ENCODE measurements at places on chromosomes 5 and 9.
A peak's percentile ranks its signal among the peaks of the same experiment; 100 is the strongest.

- no peak for DNase-seq
Observed at GRCh38 chr5:5613261-5613990, 190.9 kb downstream of the ICE1 start.

GRCh38 chr5:150218693-150219035 is 28.8 kb downstream of the SLC6A7 start:
- DNase-seq = no peak

- DNase-seq = no peak
Observed at GRCh38 chr9:101478444-101478843, 42.9 kb upstream of the ALDOB start.

- no peak for DNase-seq
Observed at GRCh38 chr5:68271124-68271523, 55.6 kb downstream of the PIK3R1 start.

DNA sequence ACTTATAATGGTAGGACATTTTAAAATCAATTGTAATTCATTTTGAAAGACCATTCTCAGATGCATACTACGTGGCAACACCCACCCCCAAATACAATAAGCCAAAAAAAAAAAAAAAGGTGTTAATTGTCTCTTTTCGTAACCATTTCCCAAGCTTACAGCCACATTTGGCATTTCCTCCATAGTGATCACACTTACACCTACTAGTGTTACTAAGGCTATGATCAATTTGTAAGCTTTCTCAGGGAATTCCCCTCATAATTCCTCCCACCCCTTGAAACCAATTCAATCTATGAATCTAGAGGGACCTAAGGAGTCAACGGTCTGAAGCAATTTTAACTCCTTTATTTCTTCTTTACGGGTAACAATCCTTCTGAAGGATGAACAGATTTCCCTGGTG is 40.1 kb downstream of the NR2F1 start:
- no peak for DNase-seq

DNA sequence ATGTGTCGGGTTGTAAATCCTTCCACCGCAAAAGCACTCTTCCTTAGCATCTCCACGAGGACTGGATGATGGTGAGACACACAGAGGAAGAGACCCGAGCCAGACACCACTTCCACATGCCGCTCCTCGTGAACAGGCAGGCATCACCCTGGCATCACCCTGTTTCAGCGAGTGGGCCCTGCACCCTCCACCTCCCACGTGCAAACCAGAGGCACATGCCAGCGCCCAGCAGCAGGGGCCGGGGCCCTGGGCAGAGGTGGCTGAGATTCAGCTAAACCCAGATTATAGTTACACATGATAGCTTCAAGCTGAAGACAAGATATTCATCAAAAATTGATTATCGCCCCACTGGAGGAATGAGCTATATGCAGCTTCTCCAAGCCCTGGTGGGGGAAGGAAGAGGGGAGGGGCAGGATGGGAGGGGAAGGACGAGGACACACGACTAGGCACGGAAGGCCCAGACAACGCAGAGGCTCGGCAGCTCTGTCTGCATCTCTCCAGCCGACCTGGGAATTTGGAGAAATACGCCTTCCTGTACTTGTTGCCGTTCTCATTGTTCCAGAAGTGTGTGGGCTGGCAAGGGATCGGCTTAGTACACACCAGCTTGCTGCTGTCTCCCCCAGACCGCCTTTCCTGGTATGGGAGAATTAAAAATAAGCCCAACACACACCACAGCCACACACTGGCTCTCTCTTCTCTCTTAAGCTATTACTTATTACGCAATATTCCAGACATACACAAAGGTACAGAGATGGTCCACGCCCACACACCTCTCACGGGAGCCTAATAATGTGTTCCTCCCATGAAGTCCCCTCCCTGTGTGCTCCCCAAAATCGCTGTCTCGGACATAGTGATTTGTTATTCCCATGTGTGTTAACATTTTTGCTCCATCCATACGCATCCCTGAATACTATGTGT is 50.4 kb upstream of the ZNF354A start:
- DNase-seq = no peak

DNA sequence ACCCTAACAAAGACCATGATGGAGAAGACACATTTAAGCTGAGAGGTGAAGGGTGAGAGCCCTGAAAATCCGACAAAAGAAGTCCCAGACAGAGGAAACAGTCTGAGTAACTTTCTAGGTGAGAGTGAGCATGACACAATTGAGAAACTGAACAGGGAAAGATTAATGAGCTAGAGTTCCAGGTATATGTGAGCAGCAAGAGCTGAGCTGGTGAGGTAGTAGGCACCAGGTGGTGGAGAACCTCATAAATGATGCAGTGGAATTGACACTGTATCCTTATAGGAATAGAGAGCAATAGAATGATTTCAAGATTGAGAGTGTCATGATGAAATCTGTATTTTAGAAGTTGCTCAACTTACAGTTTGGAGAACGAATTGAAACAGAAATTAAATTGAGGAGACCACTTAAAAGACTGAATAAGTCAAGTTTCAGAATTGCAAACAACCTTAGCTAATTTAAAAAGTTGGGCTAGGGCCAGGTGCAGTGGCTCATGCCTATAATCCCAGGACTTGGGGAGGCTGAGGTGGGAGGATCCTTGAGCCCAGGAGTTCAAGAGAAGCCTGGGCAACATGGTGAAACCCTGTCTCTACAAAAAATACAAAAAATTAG is 89.8 kb downstream of the NREP start:
- no peak for DNase-seq

GRCh38 chr5:85910335-85910734 is 707.4 kb upstream of the COX7C start:
- no peak for DNase-seq

GRCh38 chr5:128349044-128349858 is 188.8 kb downstream of the FBN2 start:
- DNase-seq = no peak

GRCh38 chr9:12723409-12724028 is 30.3 kb downstream of the TYRP1 start:
- no peak for DNase-seq

DNA sequence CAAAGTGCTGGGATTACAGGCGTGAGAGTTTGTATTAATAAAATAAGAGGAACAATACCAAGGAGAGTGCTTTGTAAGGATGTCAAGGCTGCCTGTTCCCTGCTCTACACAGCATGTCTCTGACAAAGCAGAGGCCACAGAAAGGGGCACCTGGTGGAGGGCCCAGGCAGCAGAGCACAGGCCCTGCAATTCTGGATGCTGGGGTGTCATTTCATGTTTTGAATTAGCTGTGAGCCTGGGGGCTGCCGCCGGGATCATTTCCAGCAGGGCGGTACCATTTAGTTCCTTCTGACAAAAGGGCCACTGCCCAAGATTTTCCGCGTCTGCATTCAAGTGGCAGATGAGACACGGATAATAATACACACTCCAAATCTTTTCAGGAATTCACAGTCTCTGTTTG is 396.9 kb downstream of the GADD45G start:
- no peak for DNase-seq

DNA sequence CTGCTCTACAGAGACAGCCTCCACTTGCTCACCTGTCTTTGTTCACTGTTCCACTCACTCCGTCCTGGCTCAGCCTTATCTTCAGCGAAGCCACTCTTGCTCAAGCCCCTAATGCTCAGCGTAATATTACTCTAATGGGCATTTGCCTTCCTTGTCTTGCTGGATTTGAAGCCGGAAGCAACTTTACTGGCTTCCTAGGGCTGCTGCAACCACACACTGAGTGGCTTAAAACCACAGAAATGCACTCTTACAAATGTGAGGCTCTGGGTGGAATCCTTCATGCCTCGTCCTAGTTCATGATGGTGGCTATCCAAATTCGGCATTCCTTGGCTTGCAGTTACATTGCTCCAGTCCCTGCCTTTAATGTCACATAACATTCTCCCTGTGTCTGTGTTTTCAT is 85.5 kb upstream of the MARCHF11 start:
- DNase-seq = no peak

DNA sequence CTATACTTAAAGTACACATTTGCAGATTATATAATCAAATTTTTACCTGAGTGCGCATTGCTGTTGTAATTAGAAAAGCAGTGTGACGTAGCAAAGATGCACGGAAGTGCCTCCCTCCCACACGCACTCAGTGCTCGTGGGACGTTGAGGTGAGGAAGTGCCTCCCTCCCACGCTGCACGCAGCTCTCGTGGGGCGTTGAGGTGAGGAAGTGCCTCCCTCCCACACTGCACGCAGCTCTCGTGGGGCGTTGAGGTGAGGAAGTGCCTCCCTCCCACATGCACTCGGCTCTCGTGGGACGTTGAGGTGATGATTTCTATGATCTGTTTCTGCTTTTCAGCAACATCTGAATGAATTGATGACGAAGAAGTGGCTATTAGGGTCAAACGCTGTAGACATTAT is 21.0 kb downstream of the EXOC3 start:
- DNase-seq = peak; percentile 96

GRCh38 chr5:168472329-168472728 is 13.9 kb upstream of the RARS1 start:
- DNase-seq = no peak

- DNase-seq = no peak
Observed at GRCh38 chr5:133409210-133409674, 203.1 kb downstream of the FSTL4 start.
